ENCODE measurements at places on chromosomes 4 and X. TPM values are rescaled to one million over a fixed set of nuclear protein-coding genes. Genes with fewer than 3 reads are reported as not detected.

AREG gene
- not detected for polyA plus RNA-seq

DNA sequence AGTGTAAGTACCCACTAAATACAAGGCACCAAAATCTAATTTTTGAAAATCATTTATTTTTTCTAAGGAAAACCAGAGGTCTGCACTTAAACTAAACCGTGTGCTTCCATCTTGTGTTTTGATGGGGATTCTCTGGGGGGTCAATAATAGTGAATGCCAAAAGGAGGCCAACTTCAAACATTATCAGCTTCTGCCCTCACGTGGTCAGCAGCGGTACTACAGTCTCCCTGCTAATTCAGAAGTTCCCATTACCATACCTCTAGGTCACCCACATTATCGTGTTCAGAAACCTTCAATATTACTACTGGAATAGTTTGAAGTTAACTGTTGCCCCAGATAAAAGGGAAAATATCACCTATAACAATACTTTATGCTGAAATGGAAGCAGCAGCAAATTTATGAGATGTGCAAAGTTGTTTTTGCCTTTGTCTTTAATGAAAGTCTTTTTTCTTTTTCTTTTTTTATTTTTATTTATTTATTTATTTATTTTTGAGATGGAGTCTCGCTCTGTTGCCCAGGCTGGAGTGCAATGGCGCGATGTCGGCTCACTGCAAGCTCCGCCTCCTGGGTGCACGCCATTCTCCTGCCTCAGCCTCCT lies 17.3 kb downstream of the CTPS2 start:
- DNase-seq: peak; percentile 48

DNA sequence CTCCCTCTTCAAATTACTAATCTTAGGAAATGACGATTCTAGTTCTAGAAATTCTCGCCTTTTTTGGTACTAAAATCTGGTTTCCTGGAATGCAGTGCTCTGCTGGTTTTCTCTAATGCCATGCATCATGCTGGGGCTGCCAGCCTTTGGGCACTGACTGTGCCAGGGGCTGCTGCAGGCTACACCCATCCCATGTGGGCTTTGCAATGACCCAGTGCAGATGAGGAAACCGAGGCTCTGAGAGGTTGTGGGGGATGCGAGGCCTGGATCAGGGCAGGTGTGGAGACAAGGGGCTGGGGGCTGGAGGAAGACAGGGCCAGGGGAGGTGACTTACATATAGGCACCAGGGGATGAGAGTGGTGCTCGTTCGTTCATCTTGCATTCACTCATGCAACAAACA lies 95.3 kb downstream of the HMX1 start:
- DNase-seq: no peak

GRCh38 chr4:53777244-53777984 lies 186.1 kb upstream of the LNX1 start:
- DNase-seq: peak; percentile 52

GRCh38 chrX:11553594-11553993 lies 112.1 kb downstream of the ARHGAP6 start:
- DNase-seq: no peak

DNA sequence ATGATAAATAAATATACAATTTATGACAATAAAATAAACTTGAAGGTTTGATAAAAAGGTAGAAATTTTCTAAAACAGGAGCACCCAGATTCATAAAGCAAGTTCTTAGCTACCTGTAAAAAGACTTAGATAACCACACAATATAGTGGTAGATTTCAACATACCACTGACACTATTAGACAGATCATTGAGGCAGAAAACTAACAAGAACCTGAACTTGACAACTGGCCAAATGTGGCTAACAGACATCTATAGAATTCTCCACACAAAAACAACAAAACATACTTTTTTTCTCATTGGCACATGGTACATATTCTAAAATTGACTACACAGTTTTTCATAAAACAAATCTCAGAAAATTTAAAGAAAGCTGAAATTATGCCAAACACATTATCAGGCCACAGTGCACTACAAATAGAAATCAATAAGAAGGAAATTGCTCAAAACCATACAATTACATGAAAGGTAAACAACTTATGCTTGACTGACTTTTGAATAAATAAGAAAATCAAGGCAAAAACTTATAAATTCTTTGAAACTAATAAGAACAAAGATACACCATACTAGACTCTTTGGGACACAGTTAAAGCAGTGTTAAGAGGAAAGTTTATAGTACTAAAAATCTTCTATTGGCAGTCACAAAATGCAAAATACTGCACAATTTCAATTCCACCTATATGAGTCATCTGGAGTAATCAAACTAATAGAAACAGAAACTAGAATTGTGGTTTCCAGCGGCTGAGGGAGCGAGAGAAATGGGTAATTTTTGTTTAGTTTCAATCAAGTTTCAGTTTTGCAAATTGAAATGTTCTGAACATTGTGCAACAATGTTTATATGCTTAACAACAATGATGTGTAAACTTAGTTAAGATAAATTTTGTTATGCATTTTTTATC lies 925.6 kb downstream of the SH3BGRL start:
- no peak for DNase-seq

DNA sequence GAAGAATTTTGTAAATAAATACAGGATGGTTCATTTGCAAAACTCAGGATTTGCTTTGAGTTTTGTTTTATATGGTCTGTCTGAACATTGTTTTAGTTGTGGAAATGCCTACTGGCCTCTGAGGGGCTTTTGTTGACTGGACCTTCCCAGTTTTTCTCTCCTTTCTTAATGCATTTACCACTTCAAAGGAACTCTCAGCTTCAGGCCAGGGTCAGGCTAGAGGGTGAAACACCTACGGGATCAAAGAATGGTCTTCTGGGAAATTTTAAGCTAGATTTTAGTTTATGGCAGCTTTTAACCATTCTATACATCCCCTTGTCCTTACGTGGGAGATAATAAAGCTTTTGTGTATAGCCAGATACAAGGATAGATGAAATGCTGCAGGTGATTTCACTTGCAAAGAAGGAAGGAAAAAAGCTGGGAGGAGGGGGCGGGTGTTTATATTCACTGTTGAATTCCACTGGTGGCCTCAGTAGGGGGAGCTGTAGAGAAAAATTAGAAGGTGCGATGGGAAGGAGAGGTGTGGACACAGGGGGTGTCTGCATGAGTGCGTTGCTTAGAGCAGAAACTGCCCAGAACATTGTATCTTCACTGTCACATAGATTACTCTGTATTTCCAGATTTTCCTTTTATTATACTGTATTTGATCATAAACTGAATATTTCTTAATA lies 151.8 kb downstream of the TSPAN5 start:
- DNase-seq: no peak

- DNase-seq: no peak
These were observed 38.7 kb upstream of the FRAS1 start for GRCh38 chr4:78018271-78019049.

DNA sequence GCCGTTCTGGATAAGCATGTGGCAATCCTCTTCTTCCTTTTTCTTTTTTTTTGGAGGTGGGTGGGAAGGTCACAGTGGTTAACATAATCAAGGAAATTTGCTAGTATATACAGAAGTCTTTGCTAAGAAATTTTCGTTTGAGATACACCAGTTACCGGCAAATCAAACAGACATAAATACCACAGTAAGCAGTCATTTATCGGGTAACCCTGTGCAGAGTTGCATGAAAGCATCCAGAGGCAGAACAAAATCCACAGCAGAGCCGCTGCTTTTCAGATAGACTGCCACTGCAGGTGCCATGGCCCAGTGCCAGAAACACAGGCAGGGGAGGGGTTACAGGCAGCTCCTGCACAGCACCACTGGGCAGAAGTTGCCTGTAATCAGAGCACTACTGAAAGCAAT lies 179.1 kb upstream of the MAB21L2 start:
- DNase-seq: peak; percentile 40

CTBP1 gene
- polyA plus RNA-seq: 128 TPM

PHF8 gene
- 14.5 TPM for polyA plus RNA-seq

SLAIN2 gene
- 69.4 TPM for polyA plus RNA-seq

DNA sequence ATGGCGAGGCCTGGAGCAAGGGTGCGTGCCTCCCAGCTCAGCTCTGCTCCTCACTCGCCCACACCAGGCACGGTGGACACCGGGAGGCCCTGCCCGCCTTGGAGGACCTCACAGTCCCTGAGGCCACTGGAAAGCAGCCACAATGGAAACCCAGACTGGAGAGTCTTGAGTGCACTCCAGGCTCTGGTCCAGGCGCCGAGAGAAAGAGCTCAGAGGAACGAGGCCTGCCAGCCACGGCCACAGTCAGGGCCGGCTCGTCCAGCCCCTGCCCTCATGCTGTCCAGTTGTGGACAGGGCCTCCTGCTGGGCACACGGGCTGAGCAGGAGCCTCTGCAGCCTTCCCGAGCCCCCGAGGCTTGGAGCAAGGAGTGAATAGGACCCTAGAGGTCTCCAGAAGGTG lies 53.3 kb upstream of the GRPEL1 start:
- no peak for DNase-seq

NLGN3 gene
- 2.7 TPM for polyA plus RNA-seq

- DNase-seq: no peak
These were observed 87.0 kb upstream of the SCOC start for GRCh38 chr4:140286456-140286855.

DNA sequence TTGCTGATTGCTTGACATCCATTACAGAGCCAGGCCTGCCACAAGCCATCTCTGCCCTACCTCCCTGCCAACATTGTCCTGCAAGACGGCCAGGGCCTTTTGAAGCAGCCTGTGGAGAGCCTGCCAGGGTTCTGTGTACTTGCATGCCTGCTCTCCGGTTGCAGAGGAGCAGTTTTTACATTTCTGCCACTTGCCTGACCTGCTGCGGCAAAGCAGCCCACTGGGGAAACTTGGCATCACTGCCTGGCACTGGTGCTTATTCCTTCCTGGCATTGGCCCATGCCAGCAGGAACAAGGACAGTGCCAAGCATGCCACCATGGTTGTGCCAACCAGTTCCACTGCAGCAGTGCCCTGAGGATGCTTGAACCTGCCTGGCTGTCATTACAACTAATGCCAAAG lies 167.1 kb downstream of the NHS start:
- DNase-seq: no peak

DNA sequence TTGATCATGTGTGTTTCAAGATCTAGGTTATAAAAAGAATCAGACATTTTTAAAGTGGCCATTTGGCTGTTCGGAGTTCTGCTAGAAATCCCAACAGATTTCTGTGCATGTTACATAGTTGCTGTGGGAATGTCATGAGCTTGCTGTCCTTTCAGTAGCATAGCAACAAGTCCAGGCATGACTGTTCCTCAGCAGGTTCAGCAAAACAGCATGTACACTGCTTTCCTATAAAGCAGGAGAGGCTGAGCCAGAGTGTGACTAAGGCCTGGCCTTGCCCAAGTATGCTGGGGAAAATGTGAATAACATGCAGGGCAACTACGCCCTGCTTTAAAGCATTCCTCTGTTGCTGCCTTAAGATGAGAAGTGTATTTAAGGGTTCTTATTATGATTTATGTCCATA lies 217.1 kb upstream of the SMIM31 start:
- peak; percentile 58 for DNase-seq

HPGD gene
- polyA plus RNA-seq: 8.2 TPM

DNA sequence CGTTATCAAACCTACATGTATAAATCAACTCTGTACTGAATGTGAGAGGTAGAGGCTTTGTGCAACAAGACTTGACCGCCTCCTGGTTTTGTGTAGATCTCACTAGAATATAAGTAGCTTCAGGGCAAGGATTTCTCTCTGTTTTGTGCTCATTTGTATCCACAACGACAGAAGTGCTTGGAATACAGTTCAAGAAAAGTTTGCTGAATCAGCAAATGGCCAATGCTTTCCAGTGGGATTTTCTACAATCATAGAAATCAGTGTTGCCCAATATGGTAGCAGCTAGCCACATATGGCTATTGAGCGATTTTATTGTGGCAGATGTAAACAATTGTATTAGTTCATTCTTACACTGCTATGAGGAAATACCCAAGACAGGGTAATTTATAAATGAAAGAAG lies 127.4 kb downstream of the VCX3A start:
- DNase-seq: no peak

DNA sequence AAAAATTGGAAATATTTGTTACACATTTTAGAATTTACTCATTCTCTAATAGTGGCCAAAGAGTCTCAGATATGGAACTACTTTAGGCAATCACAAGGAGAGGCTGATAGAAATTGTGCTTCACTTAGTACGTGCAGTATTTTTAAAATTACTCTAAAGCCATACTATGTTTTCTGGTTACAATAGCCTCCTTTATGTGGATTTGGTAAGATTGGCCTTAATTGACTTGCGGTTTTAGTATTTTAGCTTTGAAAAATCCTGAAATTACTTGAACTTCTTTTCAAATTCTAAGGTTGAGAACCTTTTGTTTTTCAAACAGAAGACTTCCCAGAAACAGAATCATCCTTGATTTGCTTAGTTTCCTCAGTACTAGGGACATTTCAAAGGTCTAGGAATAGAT lies 215.2 kb downstream of the SLC4A4 start:
- no peak for DNase-seq

GRCh38 chr4:27985522-27985921 lies 1124.9 kb downstream of the STIM2 start:
- DNase-seq: no peak

DNA sequence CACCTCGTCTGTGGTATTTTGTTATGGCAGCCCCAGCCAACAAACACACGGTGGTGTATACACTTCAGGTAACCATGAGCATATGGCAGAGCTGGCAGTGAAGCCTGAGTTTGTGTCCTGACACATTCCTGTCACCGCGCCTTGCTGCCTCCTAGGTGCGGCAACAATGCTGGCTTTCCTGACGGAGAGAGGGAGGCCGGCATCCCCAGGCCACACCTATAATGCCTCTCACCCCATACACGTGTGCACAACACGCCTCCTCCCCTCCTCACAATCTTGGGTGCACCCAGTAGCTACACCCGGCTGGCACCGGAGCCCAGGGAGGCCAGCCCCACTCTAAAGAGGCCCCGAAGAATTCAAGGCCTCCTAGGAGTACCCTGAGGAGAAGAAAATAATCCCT lies 158.5 kb downstream of the NSUN7 start:
- DNase-seq: no peak

- no peak for DNase-seq
These were observed 867.6 kb upstream of the PCDH7 start for GRCh38 chr4:29852537-29852936.

DUSP9 gene
- polyA plus RNA-seq: 0.18 TPM

OCRL gene
- polyA plus RNA-seq: 10.8 TPM

DDIT4L gene
- polyA plus RNA-seq: 6.7 TPM

ZFYVE28 gene
- 3.4 TPM for polyA plus RNA-seq

- DNase-seq: no peak
These were observed 22.4 kb downstream of the NEXMIF start for GRCh38 chrX:74902806-74903205.

PAGE2B gene
- 0.59 TPM for polyA plus RNA-seq

DNA sequence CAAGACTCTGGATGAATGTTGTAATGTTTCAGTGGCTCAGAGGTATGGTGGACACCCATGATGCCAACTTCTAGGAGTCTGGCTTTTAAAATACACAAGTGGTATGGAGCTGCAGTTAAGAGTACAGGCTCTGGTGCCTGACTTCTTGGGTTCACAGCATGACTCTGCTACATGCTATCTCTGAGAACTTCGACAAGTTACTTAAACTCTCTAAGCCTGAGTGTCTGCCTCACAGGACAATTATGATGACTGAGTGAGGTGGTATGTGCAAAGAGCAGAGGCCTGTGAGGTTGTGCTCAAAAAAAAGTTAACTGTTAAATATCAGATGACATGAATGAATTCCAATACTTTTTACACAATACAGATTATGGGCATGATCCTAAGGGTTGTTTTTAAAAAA lies 90.9 kb upstream of the SRD5A3 start:
- peak; percentile 41 for DNase-seq

RPA4 gene
- 0.11 TPM for polyA plus RNA-seq

Measured in muscle of back (tissue), 13 donors.